ENCODE measurements at places on chromosomes 5 and 9.

- DNase-seq, result no peak
Measured at GRCh38 chr5:124528838-124529237, 217.6 kb downstream of the ZNF608 start.

DNA sequence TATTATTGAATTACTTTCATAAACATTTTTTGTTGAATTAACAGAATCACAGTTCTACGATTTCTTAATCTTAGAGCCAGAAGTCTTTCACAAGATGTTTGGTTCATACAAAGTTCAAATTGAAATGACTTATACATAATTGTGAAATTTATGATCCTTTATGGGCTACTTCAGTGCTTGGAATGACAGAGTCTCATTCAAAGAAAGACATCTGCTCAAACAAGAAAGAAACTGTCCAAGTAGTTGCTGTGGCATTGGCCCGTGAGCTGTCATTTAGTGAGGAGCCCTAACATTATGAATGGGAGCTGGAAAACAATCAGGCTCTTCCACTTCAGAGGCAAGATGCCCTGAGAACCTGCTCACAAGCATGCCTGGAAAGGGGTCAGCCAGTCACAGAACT, 63.4 kb downstream of the AUH start:
- DNase-seq, result no peak

DNA sequence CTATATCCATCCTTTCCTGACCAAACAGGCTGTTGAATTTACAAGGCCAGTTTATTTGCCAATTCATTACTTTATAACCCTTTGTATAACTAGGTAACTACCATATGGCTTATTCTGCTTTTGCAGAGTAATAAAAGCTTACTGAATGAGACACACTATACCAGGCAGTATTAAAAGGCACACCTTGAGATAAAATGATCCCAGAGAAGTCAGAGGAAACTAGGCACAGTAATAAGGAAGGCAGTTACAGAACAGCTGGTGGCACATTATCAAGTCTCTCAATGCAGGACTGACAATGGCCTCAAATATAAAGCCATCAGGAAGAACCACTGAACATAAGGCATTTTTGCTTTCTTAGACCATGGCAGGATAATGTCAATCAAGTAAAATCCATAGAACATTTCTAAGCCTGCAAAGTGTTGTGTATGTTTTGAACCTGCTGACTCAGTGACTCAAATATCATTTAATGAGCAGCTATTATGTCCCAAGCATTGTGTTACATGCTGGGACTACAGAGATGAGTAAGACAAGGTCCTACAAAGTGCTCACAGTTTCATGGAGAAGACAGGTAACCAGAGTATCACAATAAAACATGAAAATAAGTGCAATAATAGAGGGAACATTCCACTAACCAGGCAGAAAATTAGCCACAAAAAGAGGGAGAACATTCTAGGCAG, 52.5 kb downstream of the OXCT1 start:
- no peak for DNase-seq

- no peak for DNase-seq
Measured at GRCh38 chr9:77464661-77465060, 183.5 kb downstream of the GNA14 start.

DNA sequence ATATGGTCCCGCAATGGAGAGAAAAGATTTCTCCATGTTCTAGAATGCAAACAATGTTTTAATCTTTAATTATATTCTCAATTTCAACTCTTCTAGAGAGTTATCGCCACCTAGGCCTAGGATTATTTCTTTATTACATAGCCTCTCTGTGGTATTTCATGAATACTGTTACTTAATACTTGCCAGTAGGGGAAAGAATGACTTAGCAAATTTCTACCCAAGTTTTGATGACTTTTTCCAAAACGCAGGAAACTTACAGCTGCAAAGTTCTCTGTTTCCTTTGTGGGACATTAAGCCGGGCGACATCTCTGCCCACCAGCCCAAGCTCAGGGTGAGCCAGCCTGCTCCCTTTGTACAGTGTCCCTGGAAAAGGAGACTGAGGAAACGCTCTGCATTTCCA, 73.8 kb downstream of the MED27 start:
- DNase-seq, result no peak

DNA sequence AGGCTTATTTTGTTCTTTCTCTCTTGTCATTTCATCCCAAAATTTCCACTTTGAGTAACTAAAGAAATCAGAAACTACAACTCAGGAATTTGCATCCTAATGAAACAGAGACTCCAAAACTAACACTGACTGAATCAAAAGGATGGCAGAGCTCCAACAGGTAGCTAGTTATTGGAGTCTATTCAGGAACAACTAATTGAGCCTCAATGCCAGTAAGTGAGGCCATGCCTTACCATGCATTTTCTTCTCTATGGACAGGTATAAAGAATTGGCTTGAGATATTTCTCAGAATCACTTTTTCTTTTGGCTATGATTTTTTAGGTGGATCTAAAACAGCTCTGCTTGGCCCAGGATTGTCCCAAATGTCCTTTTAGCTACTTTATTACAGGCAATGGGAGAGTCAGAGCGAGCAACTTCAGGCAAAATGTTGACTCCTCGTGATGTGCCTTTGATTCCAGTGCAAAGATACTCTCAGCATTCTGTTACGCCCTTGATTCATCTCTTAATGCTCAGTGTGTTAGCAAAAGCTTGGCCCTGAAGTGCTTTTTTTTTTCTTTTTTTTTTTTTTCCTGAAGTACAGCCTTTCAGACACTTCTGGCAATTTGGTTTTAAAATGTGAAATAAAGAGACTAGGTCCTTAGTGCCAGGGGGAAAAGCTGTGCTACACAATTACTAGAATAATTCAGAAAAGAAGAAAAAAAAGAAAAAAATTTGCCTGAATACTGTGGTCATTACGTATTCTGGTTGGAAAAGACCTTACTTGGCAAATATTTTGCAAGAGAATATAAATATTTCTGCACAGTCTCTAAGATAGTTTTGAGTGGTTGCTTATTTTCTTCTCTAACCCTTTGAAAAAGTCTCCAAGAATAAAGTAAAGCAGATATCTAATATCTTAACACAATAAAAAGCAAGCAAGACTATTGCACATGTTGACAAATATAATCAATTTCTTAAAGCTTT, 423.7 kb downstream of the ANXA1 start:
- DNase-seq, result peak; percentile 33

- DNase-seq, result no peak
Measured at GRCh38 chr9:117116084-117116483, 298.8 kb downstream of the ASTN2 start.

- DNase-seq, result no peak
Measured at GRCh38 chr9:6109571-6109970, 94.1 kb upstream of the RANBP6 start.

DNA sequence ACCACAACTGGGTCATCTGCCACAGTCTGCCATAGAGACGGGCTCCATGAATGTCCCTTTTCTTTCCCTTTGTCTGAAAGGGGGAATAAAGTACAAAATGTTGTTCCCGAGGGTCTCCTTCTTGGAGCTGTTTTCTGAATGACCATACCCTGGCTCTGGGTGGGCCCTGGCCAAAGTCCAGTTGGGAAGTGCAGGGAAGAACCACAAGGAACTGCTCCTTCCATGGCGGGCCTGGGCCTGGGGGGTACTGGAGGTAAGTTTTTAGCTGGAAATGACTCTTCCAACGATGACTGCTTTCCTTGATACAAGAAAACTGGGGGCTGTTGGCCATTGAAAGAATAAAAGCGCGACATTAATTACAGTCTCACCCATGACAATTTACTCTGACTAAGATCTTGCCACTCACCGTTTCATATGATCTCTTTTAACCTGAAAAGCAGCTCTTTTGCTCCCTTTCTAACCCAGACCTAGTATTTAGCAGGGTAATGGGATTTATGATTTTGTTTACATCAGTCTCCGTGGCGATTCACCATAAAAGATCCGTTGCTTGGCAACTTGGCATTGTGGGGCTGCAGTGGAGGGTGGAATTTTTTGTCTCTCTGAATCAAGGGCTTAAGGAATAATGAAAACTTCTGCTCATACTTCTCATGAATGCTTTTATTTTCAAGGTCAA, 89.2 kb upstream of the PTCH1 start:
- no peak for DNase-seq

DNA sequence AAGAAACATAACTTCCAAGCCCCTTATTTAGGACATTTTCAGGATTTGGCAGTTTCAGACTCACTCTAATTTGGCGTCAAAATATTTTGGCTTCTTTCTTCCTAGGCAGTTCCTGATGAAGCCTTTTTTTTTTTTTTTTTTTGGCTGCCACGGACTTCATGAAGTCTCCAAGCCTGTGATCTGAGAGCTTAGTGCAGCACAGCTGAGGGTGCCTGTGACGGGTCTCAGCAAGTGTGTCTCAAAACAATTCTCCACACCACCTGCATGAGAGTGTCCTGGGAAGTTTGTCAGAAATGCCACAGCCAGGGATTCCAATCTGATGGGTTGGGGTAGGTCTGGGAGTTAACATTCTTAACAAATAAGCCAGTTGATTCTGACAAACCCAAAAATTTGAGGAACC, 6.0 kb upstream of the ESM1 start:
- DNase-seq, result no peak

DNA sequence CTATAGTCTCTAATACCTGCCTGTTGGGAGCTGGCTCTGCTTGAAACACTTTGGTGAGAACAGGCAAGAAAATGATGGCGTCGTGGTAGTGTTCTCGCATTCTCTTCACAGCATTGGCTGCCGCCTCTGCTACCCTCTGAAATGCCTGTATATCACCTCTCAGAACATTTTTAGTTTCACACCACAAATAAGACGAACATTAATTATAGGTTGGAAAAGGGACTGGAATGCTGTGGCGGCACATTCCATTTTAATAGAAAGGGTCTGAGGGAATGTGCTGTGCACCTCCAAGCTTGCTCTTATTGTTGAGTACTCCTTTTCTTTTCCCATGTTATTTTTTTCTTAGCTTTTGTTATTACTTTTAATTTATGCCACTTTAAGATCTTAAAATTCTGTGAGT, 134.6 kb upstream of the HMHB1 start:
- DNase-seq, result no peak

DNA sequence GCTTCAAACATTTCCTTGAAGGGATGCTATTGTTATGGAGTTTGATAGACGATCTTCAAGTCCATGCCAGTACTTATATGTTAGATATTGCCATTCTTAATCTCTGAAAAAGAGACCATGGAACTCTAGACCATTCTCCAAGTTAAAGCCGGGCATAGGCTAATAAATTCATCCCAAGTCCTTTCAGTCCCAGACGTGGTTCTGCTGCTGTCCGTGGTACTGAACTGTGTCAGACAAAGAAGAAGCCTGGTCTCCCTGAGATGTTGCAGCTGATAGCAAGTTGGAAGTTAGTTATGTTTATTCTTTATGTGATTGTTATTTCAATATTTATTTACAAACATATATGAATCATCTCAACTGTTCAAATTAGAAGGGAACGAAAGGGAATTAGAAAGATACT, 158.7 kb downstream of the NMUR2 start:
- DNase-seq, result no peak

DNA sequence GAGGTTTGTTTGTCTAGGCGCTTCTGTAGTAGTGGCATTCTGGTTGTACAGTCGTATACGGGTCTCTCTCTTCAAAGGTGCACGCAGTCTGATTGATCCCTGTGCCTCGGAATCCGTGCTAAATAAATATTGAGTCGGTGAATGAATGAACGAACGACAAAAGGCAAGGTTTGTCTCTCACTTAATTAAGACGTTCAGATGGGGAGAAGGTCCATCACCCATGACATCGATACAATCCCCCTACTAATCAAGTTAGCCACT, 500 bp upstream of the CREBRF start:
- DNase-seq, result no peak

DNA sequence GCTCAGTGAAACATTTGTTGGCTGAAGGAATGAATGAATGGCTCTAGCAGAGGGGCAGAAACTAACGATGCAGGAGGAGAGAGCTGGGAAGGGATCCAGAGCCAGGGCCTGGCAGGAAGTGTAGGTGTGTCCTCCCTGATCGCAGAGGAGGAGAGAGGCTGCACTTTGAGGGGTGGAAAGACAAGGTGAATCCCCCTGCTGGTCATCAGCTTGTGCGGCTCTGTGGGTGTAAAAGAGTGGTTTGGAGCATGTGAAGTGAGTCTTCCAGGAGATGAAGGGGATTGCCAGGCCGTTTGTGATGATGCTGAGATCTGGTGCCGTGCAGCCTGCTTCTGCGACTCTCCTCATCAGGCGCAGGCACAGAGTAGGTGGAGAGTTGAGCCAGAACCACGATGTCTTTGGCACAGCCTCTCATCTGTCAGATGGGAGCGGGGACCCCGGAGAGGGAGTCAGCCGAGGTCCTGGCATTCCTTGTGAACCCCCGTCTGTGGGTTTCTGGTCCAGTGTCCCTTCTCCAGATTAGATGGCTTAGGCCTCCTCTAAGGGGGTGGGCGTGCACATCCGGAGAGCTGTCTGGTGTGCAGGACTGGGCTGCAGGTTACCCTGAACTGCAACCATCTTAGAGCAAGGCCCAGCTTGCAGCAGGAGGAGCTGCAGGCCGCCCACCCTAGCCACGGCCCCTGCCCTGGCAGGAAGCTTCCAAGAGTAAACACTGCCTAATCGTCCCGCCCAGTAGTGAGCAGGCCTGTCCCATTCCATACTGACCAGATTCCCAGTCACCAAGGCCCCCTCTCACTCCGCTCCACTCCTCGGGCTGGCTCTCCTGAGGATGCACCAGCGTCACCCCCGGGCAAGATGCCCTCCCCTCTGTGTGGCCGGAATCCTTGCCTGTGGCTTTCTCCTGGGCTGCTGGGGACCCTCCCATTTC, at the start of gene ADAMTS13:
Gene ADAMTS13 (plus strand): TSS at position 753 of the 928 bp plus-strand sequence. CDS start 77 bp downstream, at position 830.
- no peak for DNase-seq

DNA sequence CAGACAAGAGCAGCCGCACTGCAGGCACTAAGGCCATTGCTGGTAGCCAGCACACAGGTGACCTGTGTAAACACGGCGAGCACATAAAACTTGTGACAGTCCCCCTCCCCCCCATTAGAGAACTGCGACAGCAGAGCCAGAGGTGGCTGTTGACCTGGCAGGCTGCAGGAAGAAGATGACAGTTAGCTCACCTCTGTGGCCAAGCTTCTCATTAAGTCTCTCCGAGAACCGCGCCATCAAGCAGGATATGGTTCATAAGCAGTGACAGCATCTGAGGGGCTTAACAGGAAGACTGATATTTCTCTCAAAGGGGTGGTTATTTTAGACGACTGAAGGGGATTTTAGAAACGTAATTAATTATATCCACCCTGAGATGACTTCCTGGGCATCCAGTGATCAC, 5.2 kb downstream of the SURF4 start:
- DNase-seq, result no peak

- peak; percentile 88 for DNase-seq
Measured at GRCh38 chr9:98971168-98971914, 27.6 kb downstream of the COL15A1 start.

- DNase-seq, result no peak
Measured at GRCh38 chr9:137708590-137709284, 89.9 kb downstream of the EHMT1 start.

- DNase-seq, result peak; percentile 65
Measured at GRCh38 chr5:43305948-43306565, 7.2 kb downstream of the HMGCS1 start.

DNA sequence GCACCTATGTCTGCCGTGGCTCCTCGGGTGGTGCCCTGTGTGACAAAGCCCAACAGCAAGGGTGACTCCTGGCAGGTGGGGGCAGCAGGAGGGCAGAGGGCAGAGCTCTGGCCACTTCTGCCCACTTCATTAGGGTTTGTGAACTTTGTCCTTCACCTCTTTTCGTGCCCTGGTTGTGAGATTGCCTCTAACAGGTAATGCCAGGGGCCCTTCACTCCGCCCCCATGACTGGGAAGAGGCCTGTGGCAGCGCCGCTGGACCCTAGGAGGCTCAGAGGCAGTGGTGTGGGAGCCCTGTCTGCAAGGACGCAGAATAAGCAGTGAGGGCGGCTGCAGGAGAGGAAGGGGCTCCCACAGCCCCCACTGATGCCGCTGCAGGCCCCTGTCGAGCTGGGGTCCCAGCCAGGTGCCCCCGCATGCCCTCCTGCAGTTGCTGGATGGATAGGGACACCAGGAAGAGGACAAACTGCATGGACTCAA, 108.7 kb upstream of the LMX1B start:
- DNase-seq, result no peak

Data from globus pallidus (tissue), 1 donor.